ENCODE measurements at places on chromosomes 12 and 14. TPM values are rescaled to one million over a fixed set of nuclear protein-coding genes. Genes with fewer than 3 reads are reported as not detected.

LRP1-AS gene
- not detected for total RNA-seq

PPP1R12A gene
- 239 TPM for total RNA-seq

RNF212B gene
- total RNA-seq: not detected

SYNDIG1L gene
- total RNA-seq: 0.29 TPM

LTB4R2 gene
- total RNA-seq: 2.5 TPM

SLC6A12 gene
- total RNA-seq: 1.00 TPM

SLC10A1 gene
- total RNA-seq: not detected

NANOG gene
- total RNA-seq: 0.56 TPM

EXD2 gene
- total RNA-seq: 21.0 TPM
